ENCODE measurements at places on chromosomes 2 and 18.

GRCh38 chr2:209808521-209808920 lies 36.9 kb downstream of the UNC80 start:
- no peak for DNase-seq

- no peak for DNase-seq
These were observed 94.4 kb downstream of the STK39 start for GRCh38 chr2:168152902-168153530.

- no peak for DNase-seq
These were observed 50.6 kb upstream of the ZFP36L2 start for GRCh38 chr2:43276962-43277391.

GRCh38 chr2:77086478-77086877 lies 435.7 kb downstream of the LRRTM4 start:
- DNase-seq = no peak

GRCh38 chr2:165149439-165149838 lies 54.4 kb downstream of the SCN3A start:
- no peak for DNase-seq
